ENCODE measurements at places on chromosomes 11 and 22.

DNA sequence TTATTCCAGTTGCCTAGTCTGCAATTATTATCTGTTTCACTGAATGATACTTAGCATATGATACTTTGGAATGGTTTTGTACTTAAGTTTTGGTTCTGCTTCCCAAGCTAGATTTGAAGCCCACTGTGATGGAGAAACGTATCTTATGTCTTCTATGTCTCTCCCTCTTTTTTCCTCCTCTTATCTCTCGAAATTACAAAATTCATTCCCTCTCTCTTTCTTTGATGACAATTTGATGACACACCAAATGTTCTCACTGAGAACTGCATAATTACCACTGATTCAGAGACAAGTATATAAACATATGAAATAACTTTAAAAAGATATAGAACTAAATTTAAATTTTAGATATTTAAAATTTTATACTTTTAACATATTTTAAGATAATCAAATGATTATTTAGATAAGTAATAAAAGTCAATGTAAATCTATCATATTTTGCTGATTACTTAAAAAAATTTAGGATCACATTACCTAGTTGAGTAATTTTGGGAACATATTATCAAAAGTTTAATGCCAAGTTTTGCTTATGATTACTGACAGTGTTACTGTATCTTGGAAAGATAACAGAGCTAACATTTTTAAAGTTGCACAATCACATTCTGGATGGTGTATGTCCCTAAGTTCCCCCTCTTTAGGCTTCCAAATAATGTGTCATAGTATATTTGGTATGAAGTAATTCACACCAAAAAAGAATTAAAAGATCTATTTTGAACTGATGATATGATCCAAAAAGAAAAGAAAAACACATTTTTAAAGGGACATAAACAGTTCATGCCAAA is 255.3 kb downstream of the SBF2 start:
- DNase-seq: no peak

DNA sequence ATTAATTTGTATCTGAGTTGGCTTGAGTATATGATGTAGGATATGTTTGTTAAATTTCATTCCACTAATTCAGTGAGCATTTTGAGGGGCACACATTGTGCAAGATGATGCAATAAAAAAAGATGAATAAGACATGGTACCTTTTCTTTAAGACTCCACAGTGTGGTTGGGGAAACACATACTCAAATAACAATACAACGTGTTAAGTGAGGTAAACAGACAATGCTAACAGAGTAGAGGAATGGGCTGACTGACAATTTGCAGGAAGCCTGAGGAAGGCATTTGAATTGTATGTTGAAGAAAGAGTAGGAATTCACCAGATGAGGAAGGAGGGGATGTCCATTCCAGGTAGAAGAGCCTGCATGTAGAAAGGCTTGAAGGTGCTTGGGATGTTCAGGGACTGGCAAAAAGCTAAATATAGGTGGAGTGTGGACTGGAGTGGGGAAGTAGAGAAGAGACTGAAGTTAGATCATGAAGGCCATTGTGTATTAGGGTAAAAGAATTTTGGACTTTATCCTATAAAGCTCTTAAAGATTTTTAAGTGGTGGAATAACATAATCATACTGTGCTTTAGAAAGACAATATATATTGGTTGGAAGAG is 6.8 kb downstream of the RNF169 start:
- no peak for DNase-seq

DNA sequence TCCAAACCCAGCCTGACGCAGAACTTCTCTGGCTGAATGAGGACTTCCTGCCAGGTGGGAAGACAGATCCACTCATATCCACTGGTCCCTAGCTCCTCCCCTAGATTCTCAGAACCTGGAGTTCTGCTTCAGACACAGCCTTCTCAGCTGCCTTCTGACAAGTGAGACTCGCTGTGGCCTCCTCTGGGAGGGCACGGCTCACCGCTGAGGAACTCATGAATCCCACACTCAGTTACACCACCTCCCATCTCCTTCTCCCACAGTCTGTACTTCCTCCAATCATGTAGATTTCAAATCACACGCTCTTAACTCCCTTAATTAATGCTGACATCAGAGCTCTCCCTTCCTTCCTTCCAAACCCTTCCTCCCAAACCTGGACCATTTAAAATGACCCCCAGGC is 86.4 kb upstream of the TMEM45B start:
- DNase-seq: no peak

GRCh38 chr11:86670181-86670580 is 2.2 kb downstream of the ME3 start:
- no peak for DNase-seq

GRCh38 chr11:111351374-111352055 is 27.6 kb downstream of the POU2AF1 start:
- no peak for DNase-seq

- DNase-seq: no peak
These were observed 4.3 kb upstream of the ACR start for GRCh38 chr22:50733521-50734342.

Measured in NCI-H446 treated with DMSO at 0.1 percent for 48 hours (cell line).